ENCODE measurements at places on chromosomes 12 and 14. TPM values are rescaled to one million over a fixed set of nuclear protein-coding genes. Genes with fewer than 3 reads are reported as not detected.

DNA sequence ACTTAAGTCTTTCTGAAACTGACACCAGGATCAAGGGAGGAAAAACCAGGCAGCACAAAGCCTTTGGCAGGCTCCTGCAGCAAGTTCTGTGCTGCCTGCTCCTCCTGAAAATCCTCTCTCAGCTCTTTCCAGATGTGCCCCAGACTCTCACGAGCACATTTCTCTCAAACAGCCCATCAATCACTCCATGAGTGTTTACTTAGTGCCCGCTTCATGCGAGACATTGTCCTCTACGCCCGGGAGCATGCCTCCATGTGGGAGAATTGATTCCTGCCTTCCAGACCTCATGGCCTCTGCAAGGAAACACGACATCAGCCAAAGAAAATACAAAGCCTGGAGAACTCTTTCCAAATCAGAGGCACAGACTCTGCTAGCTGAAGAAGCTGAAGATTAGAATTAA, 46.5 kb upstream of the TSPAN11 start:
- no peak for DNase-seq

GRCh38 chr12:6914246-6914946, at the start of gene ENO2:
ENO2 (plus strand) TSS chr12:6914580; CDS start chr12:6915833, 1,253 bp downstream.
- DNase-seq, result no peak

MYF6 gene
- not detected for total RNA-seq

GALNT4 gene
- 5.1 TPM for total RNA-seq

- no peak for DNase-seq
Measured at GRCh38 chr12:109753054-109753401, 39.4 kb downstream of the FAM222A start.

DNA sequence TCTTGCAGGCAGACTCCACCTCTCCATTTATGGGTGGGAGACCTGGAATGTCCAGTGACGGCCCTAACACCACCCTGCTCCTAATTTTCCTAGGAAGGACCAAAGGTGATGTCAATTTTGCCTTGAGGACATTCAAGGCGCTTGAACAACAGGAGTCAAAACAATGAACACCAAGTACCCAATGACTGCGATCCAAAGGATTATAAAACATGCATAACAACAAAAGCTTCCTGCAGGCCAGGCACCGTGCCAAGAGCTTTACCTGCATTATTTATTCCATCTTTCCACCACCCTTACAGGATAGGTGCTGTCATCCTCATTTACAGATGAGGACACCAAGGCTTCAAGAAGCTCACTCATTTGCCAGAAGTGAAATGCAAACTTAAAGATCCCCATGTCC, 15.2 kb upstream of the FOXN3 start:
- DNase-seq, result no peak

OTOGL gene
- total RNA-seq, result not detected

LRIG3 gene
- total RNA-seq, result 12.1 TPM

DNA sequence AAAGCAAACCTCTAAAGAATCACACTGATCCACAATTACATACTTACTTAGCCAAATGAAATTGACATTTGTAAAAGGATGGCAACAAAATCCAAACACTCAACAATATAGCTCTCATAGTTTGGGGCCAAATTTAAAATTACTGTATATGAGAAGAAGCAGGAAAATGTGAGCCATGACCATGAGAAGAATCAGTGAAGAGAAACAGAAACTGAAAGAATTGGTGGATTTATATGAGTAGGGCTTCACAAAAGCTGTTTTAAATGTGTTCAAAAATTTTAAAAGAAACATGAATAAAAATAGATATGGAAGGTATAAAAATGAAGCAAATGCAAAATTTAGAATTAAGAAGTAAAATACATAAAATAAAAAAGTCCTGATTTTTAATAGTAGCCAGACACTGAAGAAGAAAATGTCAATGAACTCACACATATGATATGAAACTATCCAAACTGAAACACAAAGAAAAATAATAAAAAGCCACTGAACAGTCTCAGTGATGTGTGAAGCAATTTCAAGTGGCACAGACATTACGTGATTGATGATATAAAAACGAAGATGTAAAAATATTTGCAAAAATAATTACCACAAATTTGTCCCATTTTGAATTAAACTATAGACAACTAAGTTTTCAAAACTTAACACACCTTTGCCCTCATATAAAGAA, 87.9 kb upstream of the MDGA2 start:
- DNase-seq, result no peak

GRCh38 chr12:102067574-102068258, 5.9 kb upstream of the WASHC3 start:
- no peak for DNase-seq

GRCh38 chr14:69606258-69607184, 4.9 kb upstream of the SUSD6 start:
- no peak for DNase-seq

- DNase-seq, result no peak
Measured at GRCh38 chr12:14946162-14946561, 7.8 kb upstream of the ERP27 start.

- DNase-seq, result no peak
Measured at GRCh38 chr12:74722709-74723108, 185.1 kb downstream of the ATXN7L3B start.

DNA sequence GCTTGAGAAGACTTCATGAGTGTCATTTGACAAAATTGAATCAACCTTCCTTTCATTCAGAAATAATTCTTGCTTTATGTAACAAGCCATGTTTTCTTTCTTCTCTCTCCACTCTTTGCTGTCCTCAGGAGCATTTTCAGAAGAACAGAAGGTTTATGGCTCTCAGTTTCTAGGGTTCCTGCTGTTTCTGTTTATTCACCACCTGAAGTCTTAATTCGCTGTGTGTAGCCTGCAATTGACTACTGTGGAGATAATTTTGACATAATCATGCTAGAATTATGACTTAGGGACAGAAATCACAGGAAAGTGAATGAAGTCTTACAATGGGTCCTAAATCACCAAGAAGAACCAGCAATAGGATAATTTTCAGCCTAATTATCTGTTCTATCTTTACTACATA, 7.2 kb upstream of the PLEKHG7 start:
- no peak for DNase-seq

TEX52 gene
- total RNA-seq, result not detected

KCNJ8 gene
- total RNA-seq, result not detected

RAB5B gene
- total RNA-seq, result 102 TPM

GRCh38 chr14:33642691-33643244, 308.1 kb downstream of the EGLN3 start:
- no peak for DNase-seq

DNA sequence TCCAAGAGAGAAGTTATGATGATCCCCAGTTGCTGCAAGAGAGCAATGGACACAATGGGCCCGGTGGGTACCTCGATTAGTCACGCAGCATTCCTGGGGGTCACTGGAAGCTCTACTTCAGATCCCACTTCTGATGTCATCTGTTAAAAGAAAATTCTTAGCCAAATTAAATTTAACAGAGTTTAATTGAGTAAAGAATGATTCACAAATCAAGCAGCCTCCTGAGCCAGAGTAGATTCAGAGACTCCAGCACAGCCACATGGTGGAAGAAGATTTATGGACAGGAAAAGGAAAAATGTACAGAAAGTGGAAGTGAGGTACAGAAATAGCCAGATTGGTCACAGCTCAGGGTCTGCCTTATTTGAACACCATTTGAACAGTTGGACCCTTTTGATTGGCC, 107.5 kb downstream of the SPTSSA start:
- no peak for DNase-seq

DNA sequence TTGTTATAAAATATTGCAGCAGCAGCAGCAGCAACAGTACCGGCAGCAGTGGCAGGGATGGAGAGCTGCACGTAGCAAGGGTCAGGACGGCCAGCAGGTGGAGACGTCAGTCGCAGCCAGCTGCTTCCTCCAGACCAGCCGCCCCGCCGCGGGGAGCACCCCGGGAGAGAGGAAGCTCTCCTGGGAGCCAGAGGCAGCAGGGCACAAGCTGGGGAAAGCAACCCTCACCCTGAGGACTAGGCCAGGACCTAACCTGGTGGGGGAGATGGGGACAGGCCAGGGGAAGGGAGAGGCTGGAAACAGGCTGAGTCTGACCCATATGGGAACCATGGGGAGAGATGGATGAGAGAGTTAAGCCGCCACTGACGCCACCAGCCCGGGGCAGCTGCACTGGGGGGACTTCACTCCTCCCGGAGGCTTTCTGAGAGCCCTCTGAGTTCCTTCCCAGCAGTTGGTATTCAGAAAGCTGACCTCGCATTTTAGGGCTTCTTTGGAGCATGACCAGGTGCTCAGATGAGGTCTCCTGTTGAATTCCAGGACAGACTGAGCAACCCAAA, 56.3 kb downstream of the SPTB start:
- no peak for DNase-seq

DNA sequence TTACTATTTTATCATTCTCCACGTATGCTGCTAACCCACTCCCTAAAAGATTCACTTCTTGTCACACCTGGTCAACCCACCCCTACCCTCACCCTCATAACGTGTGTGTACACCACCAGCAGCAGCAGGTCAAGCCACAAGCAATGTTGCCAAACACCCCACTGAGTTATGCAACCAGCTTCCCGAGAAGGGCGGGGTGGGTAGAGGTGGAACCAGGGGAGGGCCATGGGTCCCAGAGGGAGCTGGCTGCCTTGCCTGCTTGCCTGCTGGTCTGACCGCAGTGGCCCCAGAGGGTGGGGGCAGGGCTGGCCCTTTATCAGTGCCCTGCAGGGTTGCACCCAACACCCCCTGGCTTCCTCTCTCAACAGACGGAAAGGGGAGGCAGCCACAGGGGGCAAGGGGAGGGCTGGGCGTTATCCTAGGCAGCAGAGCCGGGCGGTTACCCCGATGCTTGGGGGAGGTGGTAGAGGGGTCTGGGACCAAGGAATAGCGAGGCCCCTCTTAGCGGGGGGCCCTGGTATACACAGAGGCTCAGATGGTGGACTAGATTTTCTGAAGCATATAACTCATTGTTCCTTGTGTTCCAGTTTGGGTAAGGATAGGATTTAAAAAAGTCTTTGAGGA, 3.5 kb upstream of the NFE2 start:
- DNase-seq, result no peak

DNA sequence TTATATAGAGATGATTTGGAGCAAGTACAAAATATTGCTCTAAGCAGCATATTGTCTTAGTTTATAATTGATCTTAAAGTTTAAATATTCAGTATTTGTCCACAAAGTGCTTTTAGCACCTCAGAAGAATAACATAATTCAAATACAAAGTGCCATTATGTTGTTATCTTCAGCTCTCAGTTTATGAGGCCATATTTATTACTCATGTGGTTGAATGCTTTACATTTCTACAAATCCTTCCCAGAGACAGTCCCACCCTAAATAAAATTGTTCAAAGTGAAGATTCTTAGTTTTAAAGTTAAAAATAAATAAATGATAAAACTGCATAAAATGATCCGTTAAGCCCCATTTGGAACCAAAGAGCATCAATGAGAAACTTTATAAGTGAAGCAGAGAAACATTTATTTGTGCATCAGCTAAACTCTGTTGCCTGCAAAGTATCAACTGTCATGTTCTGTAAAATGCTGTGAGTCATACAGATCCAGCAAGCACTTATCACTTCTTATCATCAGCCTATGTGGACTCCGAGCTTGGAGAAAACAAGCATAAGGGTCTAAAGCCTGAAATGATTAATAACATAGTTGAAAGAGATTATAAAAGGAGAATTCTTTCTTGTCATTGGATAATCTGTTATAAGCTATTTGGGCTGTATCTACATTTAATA, 218.9 kb downstream of the ADAMTS20 start:
- DNase-seq, result no peak

DNA sequence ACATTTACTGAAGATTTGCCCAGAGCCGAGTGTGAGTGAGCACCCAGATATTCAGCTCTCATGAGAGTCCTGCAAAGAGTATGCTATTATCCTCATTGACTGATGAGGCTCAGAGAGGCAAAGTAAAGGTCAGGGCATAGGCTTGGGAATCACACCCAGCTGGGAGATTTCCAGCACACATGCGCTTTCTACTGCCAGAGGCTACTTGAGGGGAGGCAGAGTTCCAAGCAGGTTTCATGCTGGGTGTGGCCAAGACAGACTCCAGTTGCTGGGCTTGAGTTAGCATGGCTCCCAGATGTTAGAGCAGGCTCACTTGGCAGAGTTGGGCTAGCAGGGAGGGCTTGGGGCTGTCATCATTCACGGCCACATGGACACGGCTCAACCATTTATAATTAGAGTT, 14.4 kb upstream of the FAM181A start:
- no peak for DNase-seq

DNA sequence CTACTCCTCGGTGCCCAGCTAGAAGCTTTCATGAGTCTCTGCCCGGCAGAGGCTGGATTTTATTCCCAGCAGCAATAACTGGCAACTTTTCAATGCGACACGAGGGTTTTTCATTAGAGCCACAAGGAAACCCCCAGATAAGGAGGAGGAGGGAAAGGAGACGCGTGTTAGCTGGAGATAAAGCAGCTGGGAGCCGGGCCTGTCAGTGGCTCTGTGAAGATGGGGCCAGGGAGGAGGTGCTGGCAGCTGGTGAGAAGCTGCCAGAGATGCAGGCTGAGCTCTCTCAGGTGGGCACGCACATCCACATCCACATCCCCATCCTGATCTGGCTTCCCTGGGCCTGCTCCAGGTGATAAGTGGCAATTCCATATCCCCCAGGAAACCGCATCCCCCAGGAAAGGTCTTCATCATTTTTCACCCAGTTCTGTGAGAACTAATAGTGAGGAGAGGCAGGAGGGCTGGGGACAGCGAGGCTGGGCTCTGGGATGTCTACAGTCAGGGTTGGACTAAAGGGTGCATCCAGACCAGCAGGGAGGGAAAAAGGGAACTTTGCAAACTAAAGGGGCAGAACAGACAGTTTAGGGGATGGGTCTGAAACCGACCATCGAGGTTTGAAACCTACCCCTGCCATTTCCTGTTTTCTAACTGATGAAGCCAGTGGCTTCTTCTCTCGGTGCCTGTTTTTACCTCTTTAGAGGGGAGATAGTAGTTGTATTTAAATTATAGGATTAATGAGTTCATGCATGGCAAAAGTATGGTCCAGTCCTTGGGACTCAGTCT, 413.2 kb downstream of the DPF3 start:
- DNase-seq, result no peak
